Gastrocnemius medialis (tissue), 4 donors: ENCODE measurements at places on chromosomes 3 and 15.

DNA sequence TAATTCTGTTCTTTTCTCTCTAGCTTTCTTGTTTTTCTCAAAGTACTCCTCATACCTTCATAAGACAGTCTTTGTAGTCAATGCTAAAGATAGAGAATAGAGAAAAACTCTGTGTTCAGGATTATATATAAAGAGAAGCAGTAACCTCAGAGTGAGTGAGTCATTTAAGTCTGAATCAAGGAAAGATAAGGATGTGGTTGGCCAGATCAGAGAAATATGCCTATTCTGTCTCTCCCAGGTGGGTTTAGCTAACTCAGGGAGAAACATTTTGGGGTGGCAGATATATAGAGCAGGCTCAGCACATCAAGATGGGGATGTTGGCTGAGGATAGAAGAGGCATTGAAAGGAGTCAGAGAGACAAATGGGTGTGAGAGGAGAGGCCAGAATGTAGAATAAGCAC lies 31.4 kb downstream of the GTF2E1 start:
- no peak for DNase-seq

DNA sequence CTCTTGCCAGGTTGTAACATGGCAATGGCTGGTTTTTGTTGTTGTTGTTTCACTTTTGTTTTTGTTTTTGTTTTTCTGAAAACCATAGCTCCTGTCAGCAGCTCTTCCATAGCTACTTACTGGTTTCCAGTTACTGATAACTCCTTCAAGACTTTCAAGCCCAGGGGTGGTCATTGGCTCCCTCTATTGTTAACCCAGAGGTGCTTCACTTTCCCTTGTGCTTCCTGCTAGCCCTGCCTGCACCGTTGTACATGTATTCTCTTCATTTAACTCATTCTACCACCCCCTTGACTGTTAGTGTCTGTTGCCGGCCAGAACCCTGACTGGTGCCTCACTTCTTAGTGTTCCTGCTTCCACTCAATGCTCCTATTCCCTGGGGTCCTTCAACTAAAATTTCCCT lies 4.2 kb upstream of the TRAT1 start:
- DNase-seq = no peak

- no peak for DNase-seq
These were observed 6.5 kb downstream of the GNB5 start for GRCh38 chr15:52184721-52185120.

DNA sequence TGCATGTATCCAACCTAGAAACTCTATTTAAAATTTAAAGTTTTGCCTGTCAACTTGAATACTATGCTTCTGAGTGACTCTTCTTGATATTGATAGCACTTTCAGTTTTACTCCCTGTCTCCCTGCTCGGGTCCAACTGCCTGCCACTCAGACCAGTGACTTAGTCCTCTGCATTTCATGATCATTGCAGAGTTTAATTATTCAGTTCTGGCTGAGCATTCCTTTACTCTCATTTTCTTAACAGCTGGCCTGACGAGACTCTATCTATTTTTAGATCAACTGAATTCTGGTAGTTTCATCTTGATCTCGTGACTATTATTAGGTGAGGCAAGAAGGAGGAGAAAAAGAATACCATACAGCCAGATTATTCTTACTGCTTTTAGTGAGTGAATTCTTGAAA lies 617.4 kb downstream of the SI start:
- DNase-seq = no peak

DNA sequence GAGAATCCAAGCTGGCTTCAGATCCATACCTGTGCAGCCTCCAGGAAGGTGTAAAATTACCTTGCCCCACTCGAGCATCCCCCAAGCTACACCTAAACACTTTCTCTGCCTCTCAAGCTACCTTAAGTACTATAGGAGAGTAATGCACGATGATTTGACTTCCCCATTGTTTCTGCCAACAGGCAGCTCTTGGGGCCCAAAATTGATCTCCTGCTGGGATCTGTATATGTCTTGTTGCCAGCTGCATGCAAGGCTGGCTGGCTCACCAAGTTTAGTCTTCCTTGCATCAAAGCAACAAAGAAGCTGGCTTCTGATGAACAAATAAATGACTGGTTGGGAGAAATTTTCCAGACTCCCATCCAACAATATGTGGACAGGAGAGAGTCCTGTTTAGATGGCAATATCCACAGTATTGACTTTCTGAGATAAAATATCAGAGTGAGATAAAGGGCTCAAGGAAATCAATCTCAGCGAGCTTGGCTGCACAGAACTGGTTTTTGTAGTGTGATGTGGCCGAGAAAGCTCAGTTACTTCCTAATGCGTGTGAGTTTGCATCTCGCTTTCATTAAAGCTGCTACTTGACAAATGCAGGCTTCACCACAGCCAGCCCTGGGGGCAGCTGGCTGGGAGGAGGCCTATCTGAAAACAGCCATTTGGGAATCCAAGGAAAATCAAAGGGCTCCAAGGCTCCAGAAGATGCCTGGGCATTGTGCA lies 140.7 kb downstream of the MINAR1 start:
- DNase-seq = no peak

DNA sequence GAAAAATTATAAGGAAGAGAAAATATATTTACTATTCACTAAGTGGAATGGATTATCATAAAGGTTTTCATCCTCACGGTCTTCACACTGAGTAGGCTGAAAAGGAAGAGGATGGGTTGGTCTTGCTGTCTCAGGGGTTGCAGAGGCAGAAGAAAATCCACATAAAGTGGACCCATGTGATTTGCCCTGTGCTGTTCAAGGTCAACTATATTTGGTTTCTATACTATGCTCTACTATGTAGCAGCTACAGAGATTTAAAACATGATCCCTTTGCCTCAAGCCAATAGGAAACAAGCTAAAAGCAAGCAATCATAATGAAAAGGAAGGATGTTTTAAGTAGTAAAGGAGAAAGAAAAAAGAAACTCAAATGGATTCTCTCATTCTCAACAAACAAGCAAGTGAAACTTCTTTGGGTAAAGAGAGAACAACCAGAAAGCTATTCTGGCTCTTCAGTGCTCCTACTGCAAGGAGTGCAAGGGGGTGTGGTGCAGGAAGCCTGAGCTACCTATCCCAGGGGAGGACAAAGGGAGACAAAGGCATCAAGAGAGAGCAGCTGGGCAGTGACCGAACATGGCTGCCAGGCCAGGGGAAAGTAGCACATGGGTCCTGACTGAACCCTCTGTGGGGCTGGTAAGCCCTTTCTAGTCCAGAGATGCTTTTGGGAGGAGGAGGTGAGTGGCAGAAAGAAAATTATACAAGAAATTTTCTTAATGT lies 35.9 kb downstream of the SFMBT1 start:
- DNase-seq = no peak

- DNase-seq = no peak
These were observed 13.8 kb upstream of the POLR2M start for GRCh38 chr15:57692709-57693108.

DNA sequence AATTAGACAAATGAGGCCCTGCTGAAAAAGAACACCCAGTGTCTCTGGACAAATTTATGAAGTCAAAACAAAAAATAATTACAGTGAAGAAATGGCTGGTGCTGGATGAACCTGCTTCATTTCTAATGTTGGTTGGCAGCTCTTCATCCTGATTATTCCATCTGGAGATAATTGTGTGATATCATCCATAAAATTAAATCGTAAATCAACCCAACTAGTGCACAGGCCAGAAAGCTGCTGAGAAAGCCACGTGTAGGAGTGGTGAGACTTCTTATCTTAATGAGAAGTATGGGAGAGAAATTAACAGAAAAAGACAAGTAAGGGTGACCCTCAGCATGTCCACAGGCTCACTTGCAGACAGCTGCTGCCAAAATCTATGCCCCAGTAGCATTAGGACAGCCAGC lies 465.2 kb upstream of the TGFBR2 start:
- DNase-seq = no peak

DNA sequence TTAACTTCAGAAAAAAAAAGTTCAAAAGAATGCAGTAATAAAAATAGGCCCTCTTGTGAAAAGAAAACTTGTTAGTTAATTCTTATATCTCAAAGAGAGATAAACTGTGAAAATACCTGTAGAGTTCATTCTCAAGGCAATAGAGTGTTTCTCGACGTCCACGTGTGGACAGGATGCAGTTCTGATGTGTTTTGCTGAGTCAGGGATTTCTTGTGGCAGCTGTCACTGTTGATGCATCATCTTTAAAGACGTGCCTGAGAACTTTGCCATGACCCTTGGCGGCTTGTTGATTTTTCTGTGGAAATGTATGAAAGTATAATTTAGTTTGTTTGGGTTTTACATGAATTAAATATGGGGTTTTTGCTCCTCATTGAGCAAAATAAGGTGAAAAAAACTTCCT lies 702.2 kb downstream of the NLGN1 start:
- DNase-seq = no peak

GRCh38 chr15:94631608-94632007 lies 400.2 kb downstream of the MCTP2 start:
- no peak for DNase-seq

DNA sequence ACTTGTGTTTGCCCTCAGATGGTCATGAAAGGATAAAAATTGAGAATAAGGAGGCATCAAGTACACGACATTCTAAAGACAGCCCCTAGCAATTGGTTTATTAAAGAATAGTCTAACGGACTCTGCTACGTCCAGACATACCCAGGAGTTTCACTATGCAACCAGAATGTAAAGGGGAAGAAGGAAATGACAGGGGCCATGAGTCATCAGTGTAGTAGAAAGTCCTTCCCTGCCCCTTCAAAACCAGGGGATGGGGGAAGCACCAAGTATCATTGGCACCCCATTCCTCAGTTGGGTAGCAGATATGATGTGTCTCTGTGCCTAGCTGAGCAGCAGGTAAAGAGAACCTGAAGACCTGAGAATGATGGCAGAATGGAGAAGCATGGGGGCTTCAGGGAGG lies 367.4 kb downstream of the IL20RB start:
- no peak for DNase-seq

DNA sequence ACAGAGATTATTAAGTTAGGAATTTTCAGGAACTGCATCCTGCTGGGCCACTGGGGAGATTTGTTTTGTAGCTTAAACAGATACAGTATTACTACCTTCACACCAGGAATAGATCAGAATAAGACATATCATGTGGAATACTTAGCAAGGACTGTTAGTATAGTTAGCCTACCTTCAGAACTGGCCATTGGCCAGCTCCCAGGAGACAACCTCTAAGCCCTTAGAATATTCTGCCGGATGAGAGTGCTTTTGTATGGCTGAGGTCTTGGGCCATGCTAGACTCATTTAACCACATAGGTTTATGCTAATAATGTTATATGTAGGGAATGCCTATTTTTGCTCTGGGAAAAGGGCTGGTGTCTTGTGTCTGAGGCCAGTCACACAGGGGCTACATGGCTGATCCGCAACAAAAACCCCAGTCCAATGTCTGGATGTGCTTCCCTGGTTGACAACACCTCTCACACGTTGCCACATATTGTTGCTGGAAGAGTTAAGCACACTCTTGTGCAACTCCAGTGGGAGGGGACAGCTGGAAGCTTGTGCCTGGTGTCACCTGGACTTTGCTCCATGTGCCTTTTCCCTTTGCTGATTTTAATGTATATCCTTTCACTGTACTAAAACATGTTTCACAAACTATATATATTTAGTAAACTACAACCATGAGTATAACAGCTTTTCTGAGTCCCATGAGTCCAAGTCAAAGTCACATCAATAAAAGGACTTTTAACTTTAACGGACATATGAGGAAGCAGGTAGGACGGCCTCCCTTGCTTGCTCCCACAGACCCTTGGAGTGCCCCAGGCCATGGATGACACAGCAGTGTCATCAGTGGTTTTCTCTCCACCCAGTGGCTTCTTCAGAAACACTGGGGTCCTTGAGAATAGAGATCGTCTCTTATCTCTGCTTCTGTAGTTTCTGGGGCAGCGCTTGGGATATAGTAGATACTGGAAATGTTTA lies 118.0 kb upstream of the C3orf80 start:
- no peak for DNase-seq

GRCh38 chr3:148101061-148101460 lies 596.6 kb upstream of the AGTR1 start:
- DNase-seq = no peak

DNA sequence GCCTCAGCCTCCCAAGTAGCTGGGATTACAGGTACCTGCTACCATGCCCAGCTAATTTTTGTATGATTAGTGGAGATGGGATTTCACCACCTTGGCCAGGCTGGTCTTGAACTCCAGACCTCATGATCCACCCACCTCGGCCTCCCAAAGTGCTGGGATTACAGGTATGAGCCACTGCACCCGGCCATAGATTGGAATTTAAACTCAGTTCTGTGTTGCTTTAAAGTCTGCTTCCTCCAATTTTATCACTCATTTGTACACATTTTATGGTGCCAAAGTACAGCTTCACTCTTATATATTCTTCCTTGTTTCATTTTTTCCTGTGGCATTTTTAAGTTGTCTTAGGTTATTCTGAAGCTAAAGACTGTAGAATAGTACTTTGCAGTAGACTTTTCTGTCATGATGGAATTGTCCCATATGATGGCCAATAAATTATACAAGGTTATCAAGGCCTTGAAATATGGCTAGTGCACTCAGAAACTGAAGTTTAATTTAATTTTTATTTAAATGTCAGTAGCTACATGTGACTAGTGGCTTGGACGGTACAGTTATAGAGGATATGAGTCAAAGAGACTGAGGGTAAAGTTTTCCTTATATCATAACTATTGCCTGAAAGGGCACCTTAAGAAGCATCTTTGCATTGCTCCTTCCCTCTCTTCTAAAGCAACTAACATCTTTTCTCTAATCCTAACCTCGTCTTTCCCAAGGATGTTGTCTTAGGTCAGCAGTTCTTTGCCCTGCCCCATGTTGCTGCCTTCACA lies 28.1 kb downstream of the ATP11B start:
- no peak for DNase-seq

DNA sequence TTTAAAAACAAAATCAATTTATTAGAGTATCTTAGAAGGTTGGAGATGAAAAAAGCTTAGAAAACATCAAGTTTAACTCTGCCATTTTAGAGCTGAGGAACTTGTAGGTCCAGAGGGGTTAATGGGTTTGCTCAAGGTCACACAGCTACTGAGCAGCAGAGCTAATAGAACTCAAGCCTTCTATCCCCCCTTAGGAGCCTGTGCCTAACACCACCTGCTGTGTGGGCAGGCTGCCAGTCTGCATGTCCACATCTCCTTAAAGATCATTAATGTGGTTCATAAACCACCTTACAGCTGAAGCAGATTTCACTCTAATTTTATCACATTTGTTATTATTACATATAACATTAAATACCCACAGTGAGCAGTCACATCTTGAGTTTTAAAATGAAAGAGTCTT lies 14.1 kb upstream of the SLC35G2 start:
- no peak for DNase-seq

DNA sequence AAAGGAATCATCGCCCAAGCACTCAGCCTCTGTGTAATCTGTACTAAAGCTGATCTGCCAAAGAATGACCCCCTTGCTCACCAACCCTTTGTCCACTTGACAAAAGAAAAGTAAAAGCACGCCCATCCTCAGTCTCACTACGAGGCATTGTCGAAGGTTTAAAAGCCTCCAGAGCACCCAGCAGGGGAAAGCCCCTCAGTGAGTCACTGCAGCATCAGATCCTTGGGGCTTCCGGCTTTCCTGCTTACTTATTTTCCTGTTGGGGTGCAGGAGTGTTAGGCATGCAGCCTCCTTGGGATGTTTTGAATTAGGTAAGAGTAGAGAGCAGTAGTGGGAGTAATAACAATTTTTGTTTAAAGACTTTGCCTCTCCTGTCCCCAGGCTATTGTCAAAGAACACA lies 216.1 kb downstream of the MTHFS start:
- DNase-seq = no peak
